ENCODE measurements at places on chromosomes 16 and 17. TPM values are rescaled to one million over a fixed set of nuclear protein-coding genes. Genes with fewer than 3 reads are reported as not detected.

The OR1A1 gene
- total RNA-seq = not detected

The SPN gene
- not detected for total RNA-seq

The ARL4D gene
- 27.0 TPM for total RNA-seq

The GNGT2 gene
- total RNA-seq = not detected

The KIF18B gene
- 6.7 TPM for total RNA-seq

The NAA38 gene
- 51.9 TPM for total RNA-seq

The AIPL1 gene
- not detected for total RNA-seq

The RANBP10 gene
- 4.9 TPM for total RNA-seq

The ARHGAP44 gene
- total RNA-seq = 1.2 TPM

The NPIPB2 gene
- 9.3 TPM for total RNA-seq

The ASB16 gene
- 0.73 TPM for total RNA-seq

The TBC1D3 gene
- total RNA-seq = not detected

The CXCL16 gene
- not detected for total RNA-seq

The BFAR gene
- 102 TPM for total RNA-seq

The PYDC1 gene
- total RNA-seq = not detected

The RTN4RL1 gene
- total RNA-seq = 0.50 TPM

The KRTAP3-2 gene
- not detected for total RNA-seq

The CASKIN2 gene
- total RNA-seq = 8.0 TPM

The CTRB1 gene
- total RNA-seq = not detected
